Cortex of kidney (tissue), 1 donor: ENCODE measurements at places on chromosomes 3 and 15.

DNA sequence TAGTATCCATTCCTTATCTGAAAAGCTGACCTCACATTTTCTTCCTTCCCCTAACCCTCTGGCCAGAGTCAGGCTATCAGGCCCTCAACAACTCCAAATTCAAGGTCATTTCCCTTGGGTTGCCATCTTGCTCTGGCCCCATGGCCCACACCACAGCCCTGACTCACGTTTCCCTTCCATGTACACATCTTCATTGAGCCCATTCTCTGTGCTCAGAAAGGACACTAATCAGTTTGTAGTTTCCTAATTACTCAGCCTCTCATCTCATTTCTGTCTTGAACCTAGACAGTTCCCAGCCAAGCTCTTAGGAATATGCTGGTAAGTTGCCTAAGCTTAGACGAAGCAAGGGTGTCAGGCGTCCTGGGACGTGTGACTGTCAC lies 14.9 kb downstream of the TGM5 start:
- no peak for DNase-seq

GRCh38 chr3:31048143-31048542 lies 153.7 kb upstream of the GADL1 start:
- no peak for DNase-seq

GRCh38 chr3:71944482-71945065 lies 159.6 kb upstream of the PROK2 start:
- no peak for DNase-seq

DNA sequence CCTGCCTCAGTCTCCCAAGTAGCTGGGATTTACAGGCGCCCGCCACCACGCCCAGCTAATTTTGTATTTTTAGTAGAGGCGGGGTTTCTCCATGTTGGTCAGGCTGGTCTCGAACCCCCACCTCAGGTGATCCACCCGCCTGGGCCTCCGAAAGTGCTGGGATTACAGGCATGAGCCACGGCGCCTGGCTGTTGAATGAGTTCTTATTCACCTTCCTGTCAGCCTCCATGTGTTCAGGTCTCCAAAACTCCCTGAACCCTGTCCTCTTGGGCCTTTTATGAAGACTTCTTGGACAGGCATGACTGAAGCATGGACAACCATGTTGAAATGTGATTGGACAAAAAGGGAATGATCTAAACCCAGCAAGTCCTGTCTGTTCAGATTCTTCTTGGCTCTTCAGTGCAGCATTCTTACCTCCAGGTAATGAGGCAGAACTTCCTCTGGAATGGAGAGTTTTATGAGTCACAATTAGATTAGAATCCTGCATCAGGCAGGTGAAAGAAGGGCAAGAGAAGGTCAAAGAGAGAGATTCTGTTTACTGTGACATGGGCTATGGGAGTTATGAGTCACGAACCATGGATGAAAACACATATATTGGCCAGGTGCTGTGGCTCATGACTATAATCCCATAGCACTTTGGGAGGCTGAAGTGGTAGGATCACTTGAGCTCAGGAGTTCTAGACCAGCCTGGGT lies 23.1 kb upstream of the EIF4A2 start:
- DNase-seq, result no peak

GRCh38 chr15:57406062-57406772 lies 29.9 kb downstream of the CGNL1 start:
- DNase-seq, result no peak

DNA sequence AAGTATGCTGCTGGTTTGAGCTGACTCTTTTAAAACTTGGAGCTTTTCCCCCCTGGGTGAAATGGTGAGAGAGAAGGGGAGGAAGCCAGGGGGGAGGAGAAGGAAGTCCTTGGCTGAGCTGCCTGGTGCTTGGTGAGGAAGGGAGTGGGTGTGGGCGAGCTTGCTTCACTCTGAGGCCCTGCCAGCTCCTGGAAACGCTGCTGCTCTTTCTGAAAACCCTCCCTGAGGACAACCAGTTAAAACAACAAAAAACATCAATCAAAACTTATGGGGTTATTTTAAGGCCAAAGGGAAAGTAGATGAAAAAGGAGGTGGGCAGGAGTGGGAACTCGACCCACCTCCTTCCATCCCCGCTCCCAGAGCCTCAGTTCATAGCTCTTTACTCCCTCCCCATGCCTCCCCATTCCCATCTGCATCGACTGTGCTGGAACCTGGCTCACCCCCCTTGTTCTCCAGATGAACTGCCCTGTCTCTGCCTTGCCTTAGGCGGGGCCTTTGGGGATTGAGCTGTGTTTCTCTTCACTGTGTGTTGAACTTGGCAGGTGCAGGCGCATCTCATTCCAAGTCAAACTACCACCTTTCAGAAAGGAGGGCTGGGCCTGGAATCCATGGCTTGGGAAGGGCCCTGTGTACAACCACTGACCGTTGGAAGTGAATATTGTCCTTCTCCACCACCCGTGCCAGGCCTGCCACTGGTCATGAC lies 166.1 kb downstream of the ZNF621 start:
- DNase-seq, result no peak

- no peak for DNase-seq
These were observed 57.2 kb upstream of the USP3 start for GRCh38 chr15:63447017-63447676.

- DNase-seq, result no peak
These were observed 471.0 kb upstream of the SEMA6D start for GRCh38 chr15:47246317-47246716.

- no peak for DNase-seq
These were observed 7.5 kb downstream of the MYNN start for GRCh38 chr3:169780742-169781141.

DNA sequence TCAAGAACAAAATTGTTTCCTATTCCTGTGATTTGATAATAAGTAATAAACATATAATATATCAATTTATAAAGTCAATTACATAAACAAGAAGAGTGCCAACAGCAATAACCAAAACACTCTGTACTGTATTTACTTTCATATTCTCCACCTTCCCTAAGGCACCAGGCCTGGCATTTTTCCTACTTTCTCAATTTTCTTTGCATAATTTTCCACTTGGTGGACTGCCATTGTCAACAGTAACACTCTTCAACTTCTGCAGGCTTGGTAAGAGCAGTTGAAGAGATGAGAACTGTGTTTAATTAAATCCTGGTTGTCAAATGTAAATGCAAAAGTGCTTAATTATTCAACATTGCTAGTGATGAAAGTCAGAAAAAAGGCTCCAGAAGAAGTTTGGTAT lies 229.8 kb upstream of the PLSCR5 start:
- no peak for DNase-seq

GRCh38 chr3:98326945-98327344 lies 26.7 kb upstream of the OR5K4 start:
- DNase-seq, result no peak

- DNase-seq, result no peak
These were observed 13.7 kb downstream of the EIF2AK4 start for GRCh38 chr15:39947401-39948197.

GRCh38 chr3:9149566-9149965 lies 99.9 kb downstream of the SRGAP3 start:
- no peak for DNase-seq

GRCh38 chr3:187293516-187294430 lies 2.2 kb upstream of the MASP1 start:
- no peak for DNase-seq

DNA sequence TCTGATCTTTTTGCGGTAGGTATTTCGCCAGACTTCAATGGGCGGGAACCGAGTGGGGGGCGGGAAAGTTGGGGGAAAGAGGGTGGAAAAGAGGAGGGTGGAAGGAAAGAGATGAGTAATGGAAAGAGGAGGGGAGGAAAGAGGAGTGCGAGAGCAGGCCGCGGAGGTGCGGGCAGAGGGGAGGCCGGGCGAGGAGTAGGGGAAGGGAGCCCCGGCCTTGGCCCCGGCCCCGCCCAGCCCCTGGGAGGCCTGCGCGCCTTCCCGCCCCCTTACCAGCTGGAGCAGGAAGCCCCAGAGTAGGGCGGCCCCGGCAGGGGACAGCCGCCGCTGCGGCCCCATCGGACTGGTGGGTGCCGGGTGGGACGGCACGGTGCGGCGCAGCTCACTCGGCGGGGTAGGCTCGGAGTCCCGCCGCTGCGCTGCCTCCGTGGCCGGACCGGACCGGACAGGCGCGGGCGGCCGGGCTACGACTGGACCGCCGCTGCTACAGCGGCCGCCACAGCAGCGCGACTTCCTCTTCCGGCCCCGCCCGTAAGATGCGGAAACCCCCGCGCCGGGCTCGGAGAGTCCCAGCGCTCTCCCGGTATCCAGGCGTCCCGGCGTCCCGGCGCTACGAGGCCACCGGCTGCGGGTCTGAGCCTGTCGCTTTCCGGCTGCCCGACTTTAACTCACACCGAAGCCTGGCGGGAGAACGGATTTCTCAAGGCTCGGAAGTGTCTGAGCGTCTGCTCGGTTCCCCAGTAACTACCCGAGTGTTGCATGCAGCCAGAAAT lies at the start of gene SPPL2A:
TSS of gene SPPL2A (minus strand) at position 512 of the 773 bp plus-strand sequence. CDS start at position 339, 173 bp downstream.
- DNase-seq, result no peak

DNA sequence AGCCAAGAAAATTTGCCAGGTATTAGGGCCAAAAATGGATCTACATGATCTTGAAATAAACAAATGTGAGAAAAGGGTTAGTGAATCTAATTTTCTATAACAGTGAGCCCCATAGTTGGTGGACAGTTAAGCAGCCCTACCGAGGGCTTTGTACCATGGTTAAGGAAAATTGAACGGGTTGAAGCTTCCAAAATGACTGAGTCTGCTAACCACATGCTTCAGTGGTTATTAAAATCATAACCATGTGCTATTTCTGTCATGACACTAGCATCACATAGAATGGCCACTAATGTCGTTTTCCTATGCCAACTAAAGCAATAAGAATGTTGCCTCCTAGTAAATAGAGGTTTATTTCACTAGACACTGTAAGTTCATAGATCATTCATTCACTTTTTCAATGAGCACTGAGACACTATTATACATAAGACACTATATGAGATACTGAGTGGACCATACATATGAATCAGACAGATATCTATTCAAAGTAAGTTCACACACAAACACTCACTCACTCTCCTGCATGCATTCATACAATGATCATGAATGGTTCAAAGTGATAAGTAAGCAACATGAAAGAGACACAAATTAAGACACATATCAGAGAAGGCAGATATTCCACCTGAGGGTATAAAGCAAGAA lies 4.3 kb downstream of the SST start:
- DNase-seq, result no peak

- no peak for DNase-seq
These were observed 7.9 kb downstream of the ARRDC4 start for GRCh38 chr15:97968380-97968779.

GRCh38 chr3:129416415-129416814 lies 12.0 kb downstream of the EFCAB12 start:
- DNase-seq, result no peak

DNA sequence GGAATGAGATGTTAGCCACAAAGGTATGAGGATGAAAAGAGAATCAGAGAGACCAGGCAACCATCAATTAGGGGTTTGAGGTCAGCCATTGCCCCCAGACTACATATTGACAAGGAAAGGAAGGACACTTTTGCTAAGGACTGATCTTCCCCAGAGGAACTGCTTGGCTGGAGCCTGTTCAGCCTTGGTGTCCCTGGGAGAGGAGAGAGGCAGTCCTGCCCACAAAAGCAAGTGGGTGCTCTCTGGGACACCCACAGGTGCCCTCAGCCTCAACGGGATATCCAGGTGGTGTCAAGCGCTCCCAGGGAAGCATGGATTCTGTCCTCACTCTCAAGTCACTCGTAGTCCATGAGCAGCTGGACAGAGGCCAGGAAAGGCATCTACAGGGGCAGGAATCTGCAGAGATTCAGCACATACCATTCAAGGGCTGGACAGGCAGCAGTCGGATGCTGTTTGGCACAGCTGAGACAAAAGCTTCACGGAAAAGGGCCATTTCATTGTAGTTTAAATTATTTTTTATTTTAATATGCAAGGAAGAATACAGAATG lies 166.2 kb downstream of the UACA start:
- DNase-seq, result no peak

GRCh38 chr3:153599685-153600084 lies 437.7 kb downstream of the RAP2B start:
- DNase-seq, result no peak

GRCh38 chr3:65953301-65953812 lies 85.4 kb downstream of the MAGI1 start:
- DNase-seq, result no peak
